Stimulated activated CD8-positive, alpha-beta memory T cell treated with anti-CD3 and anti-CD28 coated beads, Interleukin-15, amount 100 ng/mL, for 4 hours (primary cell): ENCODE measurements at places on chromosomes 2 and 18.

DNA sequence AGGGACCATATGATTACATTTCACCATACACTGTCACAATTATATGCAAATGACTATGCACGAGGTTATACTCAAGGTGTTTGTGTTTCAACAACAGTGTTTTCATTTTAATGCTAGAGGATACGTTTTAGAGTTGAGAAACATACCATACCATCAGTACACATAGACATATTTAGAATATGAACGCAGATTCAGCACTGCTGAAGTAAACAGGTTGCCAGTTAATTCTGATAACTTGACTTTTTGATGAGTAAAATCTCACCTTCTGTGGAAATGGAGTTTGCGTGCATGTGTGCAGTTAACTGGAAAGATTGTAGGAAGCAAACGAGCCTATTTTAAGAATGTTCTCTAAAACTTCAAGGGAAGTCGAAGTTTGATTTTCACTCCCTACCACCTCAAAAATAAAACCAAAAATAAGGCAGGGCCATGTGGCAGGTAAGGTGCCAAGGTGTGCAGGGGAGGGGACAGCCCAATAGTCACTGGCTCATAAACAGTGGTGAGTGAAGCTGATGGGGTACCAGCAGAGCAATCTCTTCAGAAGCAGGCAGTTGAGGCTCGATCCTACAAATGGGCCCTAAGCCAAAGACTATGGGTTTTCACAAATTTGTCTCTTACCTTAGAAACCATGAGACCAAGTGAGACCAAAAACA lies 213.1 kb downstream of the IKZF2 start:
- DNase-seq, result no peak

DNA sequence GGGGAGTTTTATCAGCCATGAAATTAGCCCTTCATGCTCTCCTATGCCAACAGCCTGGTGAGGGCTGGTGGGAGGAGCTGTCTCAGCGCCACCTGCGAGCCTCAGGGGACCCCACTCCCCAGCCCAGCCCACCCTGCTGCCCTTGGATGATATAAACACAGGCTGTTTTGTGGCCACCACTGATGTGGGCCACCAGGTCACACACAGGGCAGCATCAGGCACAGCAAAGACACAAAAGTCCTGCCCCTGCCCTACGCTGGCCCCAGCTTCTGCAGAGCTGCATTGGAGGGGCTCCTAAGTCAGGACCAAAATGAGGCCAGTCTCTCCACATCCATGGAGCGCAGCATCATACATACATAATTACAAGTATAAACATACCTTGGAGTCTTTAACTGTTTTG lies 110.6 kb upstream of the TEX51 start:
- no peak for DNase-seq

- DNase-seq, result no peak
Observed at GRCh38 chr2:26934335-26934724, 36.1 kb upstream of the MAPRE3 start.

DNA sequence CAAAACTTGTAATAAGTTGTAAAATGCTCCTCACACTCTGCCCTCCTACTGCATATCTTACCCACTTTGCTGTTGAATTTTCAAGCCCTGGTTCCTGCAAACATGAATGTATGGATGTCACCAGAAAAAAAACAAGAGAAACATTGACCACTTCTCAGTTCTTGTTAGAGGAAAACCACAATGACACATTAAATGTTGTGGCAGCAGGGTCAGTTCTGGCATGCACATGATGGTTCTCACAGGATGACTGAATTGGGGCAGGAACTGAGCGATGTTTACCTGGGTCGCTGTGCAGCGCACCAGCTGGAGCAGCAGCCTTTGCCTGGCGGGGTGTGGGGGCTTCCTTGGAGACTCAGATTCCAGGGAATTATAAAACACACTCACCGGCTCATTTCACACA lies 14.0 kb upstream of the PRKCE start:
- no peak for DNase-seq

DNA sequence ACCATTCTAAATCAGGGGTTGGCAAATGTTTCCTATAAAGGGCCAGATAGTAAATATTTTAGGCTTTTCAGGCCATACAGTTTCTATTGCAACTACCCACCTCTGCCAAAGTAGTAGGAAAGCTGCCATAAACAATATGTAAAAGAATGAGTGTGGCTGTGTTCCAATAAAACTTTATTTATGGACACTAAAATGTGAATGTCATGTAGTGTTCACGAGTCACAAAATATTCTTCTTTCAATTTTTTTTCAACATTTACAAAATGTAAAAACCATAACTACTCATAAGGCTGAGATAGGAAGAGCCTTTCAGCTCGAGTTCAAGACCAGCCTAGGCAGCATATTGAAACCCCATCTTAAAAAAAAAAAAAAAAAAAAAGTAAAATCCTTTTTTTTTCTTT lies 13.4 kb downstream of the KCNG3 start:
- no peak for DNase-seq

GRCh38 chr2:50922506-50922905 lies 109.4 kb downstream of the NRXN1 start:
- DNase-seq, result no peak

DNA sequence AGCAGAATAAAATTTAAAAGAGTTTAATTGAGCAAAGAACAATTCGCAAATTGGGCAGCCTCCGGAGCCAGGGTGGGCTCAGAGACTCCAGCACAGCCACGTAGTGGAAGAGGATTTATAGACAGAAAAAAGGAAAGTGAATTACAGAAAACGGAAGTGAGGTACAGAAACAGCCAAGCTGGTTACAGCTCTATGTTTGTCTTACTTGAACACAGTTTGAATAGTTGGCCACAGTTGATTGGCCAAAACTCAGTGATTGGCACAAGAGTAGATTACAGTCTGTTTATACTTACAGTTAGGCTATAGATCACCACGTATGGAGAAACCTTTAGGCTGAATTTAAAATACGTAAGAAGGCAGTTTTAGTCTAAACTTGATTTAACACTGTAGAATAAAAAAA lies 78.8 kb upstream of the NEDD4L start:
- DNase-seq, result no peak

DNA sequence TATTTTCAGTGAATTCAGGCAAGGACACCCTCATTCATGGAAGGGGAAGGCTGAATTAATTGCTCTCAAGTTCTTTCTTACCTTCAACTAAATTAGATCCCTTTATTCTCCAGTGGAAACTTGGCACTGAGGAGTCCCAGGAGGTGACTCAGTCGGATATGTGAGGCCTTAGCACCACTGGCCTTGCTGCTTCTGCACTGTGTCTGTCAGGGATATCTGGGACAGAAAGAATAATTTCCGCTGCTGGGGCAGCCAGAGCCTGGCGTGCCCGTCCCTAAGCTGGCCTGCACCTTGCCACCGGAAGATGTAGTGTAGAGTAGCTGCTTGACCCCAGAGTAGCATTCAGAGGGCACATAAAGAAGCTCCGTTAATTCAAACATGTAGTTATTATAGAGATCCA lies 53.4 kb downstream of the LIMS1 start:
- no peak for DNase-seq

DNA sequence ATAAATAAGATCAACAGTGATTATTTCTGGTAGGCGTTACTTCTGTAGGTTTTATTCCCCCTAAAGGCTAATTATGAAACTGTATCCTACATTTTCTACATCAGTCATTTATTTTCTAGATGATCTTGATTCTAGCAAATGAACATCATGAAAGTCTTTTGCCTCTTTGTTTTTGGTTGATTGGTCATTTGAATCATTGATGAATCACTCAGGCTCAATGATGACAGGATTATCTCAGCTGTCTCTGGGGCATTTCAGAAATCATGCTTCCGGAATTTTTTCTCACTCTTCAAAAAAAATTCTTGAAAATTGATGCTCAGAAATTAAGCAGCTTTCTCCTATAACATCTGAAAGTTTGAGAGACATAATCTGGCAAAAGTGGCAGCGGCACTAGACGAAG lies 298.9 kb upstream of the TCF4 start:
- no peak for DNase-seq
